ENCODE measurements at places on chromosomes 3 and 15.
A peak's percentile ranks its signal among the peaks of the same experiment; 100 is the strongest.

DNA sequence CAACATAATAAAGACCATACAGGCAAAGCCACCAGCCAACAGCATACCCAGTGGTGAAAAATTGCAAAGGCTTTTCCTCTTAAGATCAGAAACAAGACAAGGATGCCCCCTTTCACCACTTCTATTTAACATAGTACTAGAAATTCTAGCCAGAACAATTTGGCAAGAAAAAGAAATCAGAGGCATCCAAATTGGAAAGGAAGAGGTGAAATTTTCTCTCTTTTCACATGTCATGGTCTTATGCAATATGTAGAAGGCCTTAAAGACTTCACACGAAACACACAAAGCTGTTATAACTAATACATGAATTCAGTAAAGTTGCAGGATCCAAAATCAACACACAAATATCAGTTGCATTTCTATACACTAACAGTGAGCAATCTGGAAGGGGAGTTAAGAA is 120.2 kb downstream of the APBA2 start:
- no peaks in the 10 kb centered on the region for H3K36me3 ChIP-seq
- no peak overlapping the region for H3K4me3 ChIP-seq
- DNase-seq = no peak

GRCh38 chr3:185152410-185153170 is at the start of gene C3orf70:
TSS of gene C3orf70 (minus strand) at chr3:185153060. CDS start at chr3:185152823, 237 bp downstream.
- H3K36me3 ChIP-seq = no peaks in the 10 kb centered on the region
- DNase-seq = no peak
- peaks cover 29% of the 10 kb centered on the region for H3K27me3 ChIP-seq

GRCh38 chr3:111373861-111374260 is 168.1 kb upstream of the CD96 start:
- no peaks in the 10 kb centered on the region for H3K36me3 ChIP-seq
- no peak overlapping the region for H3K4me3 ChIP-seq
- no peak for DNase-seq
- H3K27ac ChIP-seq = no peak overlapping the region
- H3K27me3 ChIP-seq = no peaks in the 10 kb centered on the region

DNA sequence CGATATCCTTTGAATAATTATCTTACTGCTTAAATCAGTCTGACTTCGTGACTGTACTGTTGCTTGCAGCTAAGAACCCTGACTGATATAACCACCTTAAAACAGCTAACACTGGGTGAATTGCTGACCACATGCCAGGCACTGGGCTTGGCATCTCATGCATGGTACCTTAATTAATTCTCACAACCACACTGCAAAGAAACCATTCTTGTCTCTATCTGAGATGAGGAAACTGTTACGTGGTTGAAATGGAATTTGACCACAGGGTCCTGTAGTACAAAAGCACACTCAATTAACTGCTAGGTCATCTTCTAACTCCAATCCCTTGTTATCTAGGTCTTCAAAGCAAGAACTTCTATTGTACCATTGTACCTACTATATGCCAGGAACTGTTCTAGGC is 92.7 kb upstream of the PRICKLE2 start:
- H3K4me1 ChIP-seq = no peaks in the 10 kb centered on the region
- no peaks in the 10 kb centered on the region for H3K27me3 ChIP-seq
- no peak overlapping the region for H3K27ac ChIP-seq

DNA sequence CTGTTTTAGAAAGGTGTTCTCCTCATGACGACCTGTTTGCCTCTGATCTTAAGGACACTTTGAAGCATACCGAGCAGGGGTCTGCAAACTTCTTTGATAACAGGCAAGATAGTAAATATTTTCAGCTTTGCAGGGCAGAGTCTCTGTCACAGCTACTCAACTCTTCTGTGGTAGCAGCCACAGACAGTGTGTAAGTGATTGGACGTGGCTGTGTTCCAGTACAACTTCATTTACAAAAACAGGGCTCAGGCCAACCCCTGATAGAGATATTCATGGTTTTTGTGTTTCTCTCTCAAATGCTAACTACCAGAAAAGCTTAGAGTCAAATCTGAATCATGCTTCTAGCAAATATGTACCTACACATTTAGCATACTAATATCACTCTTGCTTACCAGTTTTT is 51.5 kb downstream of the TGFBR2 start:
- H3K4me3 ChIP-seq = no peak overlapping the region
- DNase-seq = no peak
- no peak overlapping the region for H3K27ac ChIP-seq
- H3K27me3 ChIP-seq = no peaks in the 10 kb centered on the region
- peaks cover 19% of the 10 kb centered on the region for H3K36me3 ChIP-seq

DNA sequence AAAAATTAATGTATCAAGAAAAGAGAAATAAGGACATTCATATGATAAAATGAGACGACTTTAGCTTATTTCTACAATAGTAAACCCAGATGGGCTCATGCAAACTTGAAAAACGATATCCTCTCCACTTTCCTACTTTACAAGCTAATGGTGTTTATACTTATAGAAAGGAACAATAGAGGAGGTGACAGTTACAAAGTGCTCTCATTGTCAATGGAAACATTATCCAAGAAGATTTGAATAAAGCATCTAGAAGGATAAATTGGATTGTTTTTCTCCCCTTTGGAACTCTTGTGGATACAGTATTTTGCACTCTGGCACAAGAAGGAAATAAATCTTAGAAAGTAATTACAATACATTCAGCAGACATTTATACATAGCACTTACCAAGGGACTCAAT is 20.2 kb upstream of the CCDC66 start:
- H3K4me1 ChIP-seq = no peaks in the 10 kb centered on the region
- H3K36me3 ChIP-seq = no peaks in the 10 kb centered on the region
- H3K4me3 ChIP-seq = no peak overlapping the region
- DNase-seq = no peak

- H3K27me3 ChIP-seq = no peaks in the 10 kb centered on the region
- H3K4me3 ChIP-seq = no peak overlapping the region
- peaks cover 3% of the 10 kb centered on the region for H3K4me1 ChIP-seq
- H3K36me3 ChIP-seq = no peaks in the 10 kb centered on the region
Measured at GRCh38 chr15:70339571-70340493, 242.1 kb upstream of the TLE3 start.

- H3K4me1 ChIP-seq = peaks cover 19% of the 10 kb centered on the region
- peak; percentile 97 for DNase-seq
Measured at GRCh38 chr15:74950078-74950908, 6.3 kb downstream of the RPP25 start.

DNA sequence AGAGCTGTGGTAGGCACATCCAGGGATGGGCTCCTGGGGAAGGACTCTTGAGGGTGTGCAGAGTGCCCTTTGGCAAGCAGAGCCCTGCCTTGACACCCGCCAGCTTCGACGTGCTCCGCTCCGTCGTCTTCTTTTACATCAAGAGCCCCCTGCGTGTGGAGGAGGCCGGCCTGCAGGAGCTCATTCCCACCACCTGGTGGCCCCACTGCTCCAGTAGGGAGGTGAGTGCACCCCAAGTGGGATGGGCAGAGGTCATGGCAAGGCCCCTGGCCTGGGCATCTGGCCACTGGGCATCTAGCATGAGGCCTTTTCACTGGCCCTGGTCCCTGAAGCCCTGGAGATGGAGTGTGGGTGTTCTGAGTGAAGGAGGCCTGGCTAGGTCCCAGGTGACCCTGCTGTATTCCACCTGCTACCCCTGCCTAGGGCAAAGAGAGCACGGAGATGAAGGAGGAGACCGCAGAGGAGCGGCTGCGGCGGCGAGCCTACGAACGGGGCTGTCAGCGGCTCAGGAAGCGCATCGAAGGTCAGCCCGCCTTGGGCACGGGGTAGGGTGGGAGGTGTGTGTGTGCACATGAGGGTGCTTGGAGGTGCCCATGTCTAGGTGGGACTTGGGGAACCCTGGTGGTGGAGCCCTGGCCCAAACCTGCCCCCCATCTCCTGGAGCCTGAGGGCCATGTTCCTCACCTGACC is 12.2 kb downstream of the RNF123 start:
- no peak for DNase-seq
- no peaks in the 10 kb centered on the region for H3K27me3 ChIP-seq
- H3K4me3 ChIP-seq = no peak overlapping the region
- peaks cover 5% of the 10 kb centered on the region for H3K36me3 ChIP-seq
- H3K27ac ChIP-seq = no peak overlapping the region

DNA sequence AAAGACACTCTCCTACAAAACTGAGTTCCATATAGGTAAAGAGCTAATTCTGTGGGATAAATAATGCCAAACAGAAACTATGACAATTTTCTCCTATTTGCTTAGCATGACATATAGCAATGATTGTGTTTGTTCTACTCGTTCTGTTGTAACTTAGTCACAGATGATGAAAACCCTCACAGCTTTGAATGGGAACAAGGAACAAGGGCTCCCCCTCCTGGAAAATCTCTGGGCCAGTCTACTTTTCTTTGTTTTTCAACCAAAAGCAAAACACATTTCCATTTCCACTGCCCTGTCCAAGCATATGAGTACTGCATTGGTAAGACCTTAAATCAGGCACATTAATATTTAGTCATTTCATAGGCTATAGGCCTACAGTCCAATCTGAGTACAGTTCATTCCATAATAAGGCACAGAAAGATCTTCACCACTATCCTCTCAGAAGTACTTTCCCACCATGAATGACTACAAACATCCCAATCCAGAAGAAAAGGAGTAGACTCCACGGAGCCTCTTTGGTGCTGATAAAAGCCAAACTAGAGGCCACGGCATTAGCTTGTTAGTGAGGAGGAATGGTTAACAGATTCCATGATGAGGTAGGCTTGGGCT is 67.1 kb downstream of the ATP8B4 start:
- no peaks in the 10 kb centered on the region for H3K27me3 ChIP-seq
- H3K27ac ChIP-seq = no peak overlapping the region
- no peak overlapping the region for H3K4me3 ChIP-seq
- no peak for DNase-seq
- H3K36me3 ChIP-seq = no peaks in the 10 kb centered on the region

DNA sequence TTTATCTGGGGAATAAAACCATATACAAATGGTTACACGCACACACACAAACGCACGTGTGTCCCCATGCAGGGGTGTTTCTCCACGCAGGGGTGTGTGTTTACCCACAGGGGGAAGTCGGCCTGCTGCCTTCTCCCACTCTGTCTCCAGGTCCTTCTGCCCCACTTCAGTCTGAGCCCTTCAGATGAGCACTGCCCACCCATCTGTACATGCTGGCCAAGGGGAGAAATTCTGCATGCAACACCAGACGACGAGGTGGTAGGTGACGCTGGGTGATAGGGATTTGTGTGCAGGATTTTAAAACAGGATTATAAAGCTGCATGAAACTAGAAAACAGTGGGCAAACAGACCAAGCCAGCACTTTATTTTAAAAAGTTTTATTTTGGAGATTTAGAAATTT is 122.5 kb downstream of the TJP1 start:
- H3K27me3 ChIP-seq = no peaks in the 10 kb centered on the region
- no peak for DNase-seq
- peaks cover 23% of the 10 kb centered on the region for H3K36me3 ChIP-seq
- no peak overlapping the region for H3K27ac ChIP-seq
- H3K4me1 ChIP-seq = no peaks in the 10 kb centered on the region
- no peak overlapping the region for H3K4me3 ChIP-seq

- no peaks in the 10 kb centered on the region for H3K4me1 ChIP-seq
- DNase-seq = no peak
- no peak overlapping the region for H3K4me3 ChIP-seq
- H3K36me3 ChIP-seq = no peaks in the 10 kb centered on the region
Measured at GRCh38 chr15:76197703-76198455, 113.4 kb downstream of the ETFA start.

DNA sequence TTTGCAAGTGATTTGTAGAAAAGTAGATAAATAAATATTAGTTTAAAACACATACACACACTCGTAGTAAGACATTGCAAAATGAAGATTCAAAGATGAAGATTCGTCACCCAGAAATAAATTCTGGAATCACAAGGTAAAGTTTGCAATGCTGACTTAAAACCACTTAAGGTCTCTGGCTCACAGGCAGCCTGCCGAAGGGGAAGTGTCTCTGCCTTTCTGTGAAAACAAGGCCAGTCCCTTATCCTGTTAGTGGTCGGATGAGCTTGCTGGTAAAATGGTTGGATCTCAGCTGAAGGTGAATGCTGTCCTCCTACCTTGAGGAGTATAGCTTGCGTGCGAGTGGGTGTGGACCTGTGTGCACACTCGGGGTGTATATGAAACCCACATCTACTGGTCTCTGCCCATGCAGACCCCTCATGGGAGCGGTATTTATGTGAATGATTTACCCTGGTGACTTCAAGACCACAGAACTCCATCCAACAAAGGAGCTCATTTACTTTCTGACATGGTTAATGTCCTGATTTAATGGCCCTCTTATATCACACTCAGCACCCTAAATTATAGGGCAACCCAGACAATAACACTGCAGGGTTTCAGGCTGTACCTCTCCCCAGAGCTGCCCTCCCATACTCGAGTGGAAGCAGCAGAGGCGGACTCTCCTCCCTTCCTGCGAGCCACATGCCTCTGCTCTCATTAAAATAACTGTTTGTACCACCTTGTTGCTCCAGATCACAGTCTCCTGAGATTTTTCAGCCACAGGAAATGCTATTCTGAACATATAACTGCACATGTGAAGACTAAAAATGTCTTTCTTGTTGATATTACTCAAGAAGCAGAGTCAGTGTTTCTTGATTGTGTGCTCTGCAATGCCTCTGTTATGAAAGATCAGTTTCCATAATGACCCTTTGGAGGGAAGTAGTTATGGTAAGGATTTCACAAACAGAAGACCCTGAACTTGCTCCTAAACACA is 45.9 kb upstream of the ALDH1A3 start:
- no peaks in the 10 kb centered on the region for H3K27me3 ChIP-seq
- H3K4me1 ChIP-seq = no peaks in the 10 kb centered on the region
- DNase-seq = no peak
- no peak overlapping the region for H3K27ac ChIP-seq
- no peaks in the 10 kb centered on the region for H3K36me3 ChIP-seq
- no peak overlapping the region for H3K4me3 ChIP-seq

- H3K27ac ChIP-seq = no peak overlapping the region
- H3K4me3 ChIP-seq = peak overlapping the region; percentile 54
- H3K4me1 ChIP-seq = no peaks in the 10 kb centered on the region
- no peaks in the 10 kb centered on the region for H3K36me3 ChIP-seq
Measured at GRCh38 chr15:34514251-34514670, 69.2 kb downstream of the GOLGA8B start.

DNA sequence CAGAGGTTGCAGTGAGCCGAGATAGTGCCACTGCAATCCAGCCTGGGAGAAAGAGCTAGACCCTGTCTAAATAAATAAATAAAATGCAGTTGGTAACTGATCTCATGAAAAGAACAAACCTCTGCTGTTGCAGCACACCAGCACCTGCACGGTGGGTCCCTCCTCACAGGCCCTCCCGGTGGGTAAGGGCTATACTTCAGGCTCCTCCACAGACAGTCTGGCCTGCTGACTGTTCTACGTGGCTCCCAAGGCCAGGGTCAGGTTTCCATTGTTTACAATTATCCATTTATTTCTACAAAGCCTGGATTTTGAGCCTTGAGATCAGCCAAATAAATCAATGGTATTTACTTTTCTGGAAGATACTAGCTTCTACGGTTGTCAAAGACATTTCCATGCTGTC is 5.1 kb upstream of the APBA2 start:
- H3K27ac ChIP-seq = no peak overlapping the region
- no peak overlapping the region for H3K4me3 ChIP-seq
- DNase-seq = no peak
- peaks cover 12% of the 10 kb centered on the region for H3K4me1 ChIP-seq
- no peaks in the 10 kb centered on the region for H3K36me3 ChIP-seq

Measured in H1 (cell line).